ENCODE measurements at places on chromosomes 6 and 20. TPM values are rescaled to one million over a fixed set of nuclear protein-coding genes. Genes with fewer than 3 reads are reported as not detected.

DNA sequence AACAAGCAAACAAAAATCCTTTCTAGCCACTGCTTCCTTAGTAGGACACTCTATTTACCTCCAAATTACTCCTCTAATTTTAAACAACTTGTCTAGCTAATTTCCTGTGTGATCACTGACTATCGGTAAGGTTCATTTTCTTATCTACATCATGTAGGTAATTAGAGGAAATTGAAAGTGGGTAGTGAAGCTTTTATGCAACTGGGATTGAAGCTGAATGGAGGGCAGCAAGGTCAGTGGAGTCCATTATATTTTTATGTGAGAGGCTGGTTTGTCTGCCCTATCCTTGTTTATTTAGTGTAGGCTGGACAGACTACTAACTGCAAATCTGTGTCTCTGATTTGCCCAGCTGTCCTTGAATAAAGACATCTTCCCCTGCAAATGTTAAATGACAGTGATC lies 88.5 kb upstream of the SIM1 start:
- no peaks in the 10 kb centered on the region for H3K4me1 ChIP-seq
- no peaks in the 10 kb centered on the region for H3K27me3 ChIP-seq
- H3K4me3 ChIP-seq: no peak overlapping the region
- H3K27ac ChIP-seq: no peak overlapping the region

- H3K27ac ChIP-seq: no peak overlapping the region
- H3K36me3 ChIP-seq: no peaks in the 10 kb centered on the region
- no peak overlapping the region for H3K4me3 ChIP-seq
- H3K4me1 ChIP-seq: peaks cover 6% of the 10 kb centered on the region
- no peak for DNase-seq
Measured at GRCh38 chr6:108767418-108768165, 80.6 kb upstream of the ARMC2 start.

GRCh38 chr6:37068356-37069270 lies 63.2 kb downstream of the FGD2 start:
- H3K27me3 ChIP-seq: peaks cover 2% of the 10 kb centered on the region
- no peak overlapping the region for H3K4me3 ChIP-seq
- no peaks in the 10 kb centered on the region for H3K36me3 ChIP-seq
- peaks cover 40% of the 10 kb centered on the region for H3K4me1 ChIP-seq

- no peak for DNase-seq
- no peaks in the 10 kb centered on the region for H3K36me3 ChIP-seq
- no peak overlapping the region for H3K4me3 ChIP-seq
- no peaks in the 10 kb centered on the region for H3K4me1 ChIP-seq
Measured at GRCh38 chr20:48295445-48295903, 510.2 kb upstream of the SULF2 start.

- H3K4me3 ChIP-seq: no peak overlapping the region
- H3K27me3 ChIP-seq: peaks cover 3% of the 10 kb centered on the region
- DNase-seq: no peak
- no peaks in the 10 kb centered on the region for H3K4me1 ChIP-seq
Measured at GRCh38 chr6:154614101-154614500, 103.6 kb upstream of the CNKSR3 start.

GRCh38 chr20:22106308-22106938 lies 401.0 kb downstream of the PAX1 start:
- H3K36me3 ChIP-seq: no peaks in the 10 kb centered on the region
- no peaks in the 10 kb centered on the region for H3K27me3 ChIP-seq
- H3K4me1 ChIP-seq: no peaks in the 10 kb centered on the region
- DNase-seq: no peak
- no peak overlapping the region for H3K4me3 ChIP-seq

- H3K27me3 ChIP-seq: no peaks in the 10 kb centered on the region
- H3K4me3 ChIP-seq: no peak overlapping the region
- H3K27ac ChIP-seq: no peak overlapping the region
Measured at GRCh38 chr20:38198238-38198861, 33.3 kb upstream of the TGM2 start.

- peaks cover 6% of the 10 kb centered on the region for H3K36me3 ChIP-seq
- no peak overlapping the region for H3K27ac ChIP-seq
- H3K4me1 ChIP-seq: peaks cover 38% of the 10 kb centered on the region
- peak; percentile 49 for DNase-seq
Measured at GRCh38 chr20:49768204-49769047, 44.2 kb upstream of the SLC9A8 start.

DNA sequence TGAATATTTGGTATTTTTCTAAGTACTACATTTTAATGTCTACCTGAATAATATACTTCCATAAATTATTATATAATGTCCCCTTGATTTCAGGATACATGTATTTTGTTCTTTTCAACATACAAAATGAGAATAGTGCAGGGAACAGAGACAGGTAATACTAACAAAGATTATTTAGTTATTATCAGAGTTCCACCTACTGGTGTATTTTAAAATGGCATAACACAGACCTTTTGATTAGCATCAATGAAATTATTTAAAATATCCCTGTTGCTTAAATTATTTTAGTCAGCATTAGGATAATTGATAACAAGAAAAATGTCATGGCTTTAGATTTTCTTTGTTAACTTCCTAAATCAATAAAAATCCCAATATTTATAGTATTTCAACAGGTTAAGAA lies 184.0 kb downstream of the PRDM13 start:
- no peak overlapping the region for H3K27ac ChIP-seq
- no peak for DNase-seq
- no peaks in the 10 kb centered on the region for H3K36me3 ChIP-seq
- no peak overlapping the region for H3K4me3 ChIP-seq
- peaks cover 6% of the 10 kb centered on the region for H3K27me3 ChIP-seq
- no peaks in the 10 kb centered on the region for H3K4me1 ChIP-seq

DNA sequence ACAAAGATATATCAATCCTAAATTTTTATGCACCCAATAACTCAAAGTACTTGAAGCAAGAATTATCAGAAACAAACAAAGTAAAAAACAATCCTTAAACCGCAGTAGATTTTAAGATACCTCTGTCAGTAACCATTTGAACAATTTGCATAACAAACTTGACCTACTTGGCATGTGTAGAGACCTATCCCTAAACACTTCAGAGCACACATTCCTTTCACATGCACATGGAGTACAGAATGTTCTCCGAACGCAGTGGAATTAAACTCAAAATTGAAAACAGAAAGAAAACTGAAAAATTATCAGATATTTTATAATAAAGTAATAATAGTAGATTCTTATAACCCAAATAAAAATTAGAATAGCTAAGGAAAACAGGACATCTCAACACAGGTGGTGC lies 162.6 kb upstream of the THBS2 start:
- H3K27me3 ChIP-seq: no peaks in the 10 kb centered on the region
- H3K36me3 ChIP-seq: no peaks in the 10 kb centered on the region
- H3K27ac ChIP-seq: no peak overlapping the region
- no peaks in the 10 kb centered on the region for H3K4me1 ChIP-seq
- DNase-seq: no peak

DNA sequence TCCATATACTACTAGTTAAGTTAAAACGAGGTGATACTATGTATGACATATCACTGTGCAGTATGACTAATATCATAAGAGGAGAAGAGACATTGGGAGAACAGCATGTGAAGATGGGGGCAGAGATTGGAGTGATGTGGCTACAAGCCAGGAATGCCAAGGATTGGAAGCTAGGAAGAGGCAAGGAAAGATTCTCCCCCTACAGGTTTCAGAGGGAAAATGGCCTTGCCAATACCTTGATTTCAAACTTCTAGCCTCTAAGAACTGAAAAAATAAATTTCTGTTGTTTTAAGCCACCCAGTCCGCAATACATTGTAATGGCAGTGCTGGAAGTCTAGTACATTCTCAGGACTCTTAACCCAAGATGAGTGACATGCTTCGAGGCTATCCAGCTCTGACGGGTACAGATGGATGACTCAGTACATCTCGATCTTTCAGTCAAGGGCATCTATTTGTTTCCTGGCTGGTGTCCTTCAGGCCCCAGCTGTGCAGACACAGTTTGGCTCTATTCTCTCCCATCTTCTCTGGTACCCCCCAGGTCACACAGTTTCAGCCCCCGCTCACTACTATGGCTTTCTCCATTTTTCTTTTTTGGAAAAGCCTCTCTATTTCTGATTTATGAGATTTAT lies 55.5 kb upstream of the THEMIS start:
- peaks cover 22% of the 10 kb centered on the region for H3K4me1 ChIP-seq
- H3K36me3 ChIP-seq: peaks cover 8% of the 10 kb centered on the region
- no peak overlapping the region for H3K27ac ChIP-seq
- no peaks in the 10 kb centered on the region for H3K27me3 ChIP-seq
- no peak overlapping the region for H3K4me3 ChIP-seq

GRCh38 chr6:11609324-11610071 lies 71.9 kb downstream of the TMEM170B start:
- no peak for DNase-seq
- H3K27me3 ChIP-seq: peaks cover 5% of the 10 kb centered on the region
- no peak overlapping the region for H3K27ac ChIP-seq
- H3K4me1 ChIP-seq: no peaks in the 10 kb centered on the region
- no peaks in the 10 kb centered on the region for H3K36me3 ChIP-seq
- no peak overlapping the region for H3K4me3 ChIP-seq

DNA sequence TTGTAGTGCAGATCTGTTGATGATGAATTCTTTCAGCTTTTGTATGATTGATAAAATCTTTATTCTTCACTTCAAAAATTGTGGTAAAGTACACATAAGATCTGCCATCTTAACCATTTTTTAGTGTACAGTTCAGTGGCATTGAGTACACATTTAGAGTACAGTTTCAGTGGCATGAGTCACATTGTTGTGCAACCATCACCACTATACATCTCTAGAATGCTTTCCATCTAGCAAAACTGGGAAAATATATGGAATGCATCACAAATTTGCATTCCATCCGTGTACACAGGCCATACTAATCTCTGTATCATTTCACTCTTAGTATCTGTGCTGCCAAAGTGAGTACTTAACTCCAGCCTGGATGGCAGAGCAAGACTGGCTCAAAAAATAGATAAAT lies 28.7 kb downstream of the SIRPD start:
- H3K27me3 ChIP-seq: peaks cover 6% of the 10 kb centered on the region
- no peaks in the 10 kb centered on the region for H3K36me3 ChIP-seq
- no peak for DNase-seq
- no peak overlapping the region for H3K27ac ChIP-seq
- no peaks in the 10 kb centered on the region for H3K4me1 ChIP-seq

GRCh38 chr20:23832775-23833513 lies 6.4 kb upstream of the CST2 start:
- no peak overlapping the region for H3K4me3 ChIP-seq
- H3K4me1 ChIP-seq: no peaks in the 10 kb centered on the region
- no peaks in the 10 kb centered on the region for H3K27me3 ChIP-seq
- no peaks in the 10 kb centered on the region for H3K36me3 ChIP-seq

DNA sequence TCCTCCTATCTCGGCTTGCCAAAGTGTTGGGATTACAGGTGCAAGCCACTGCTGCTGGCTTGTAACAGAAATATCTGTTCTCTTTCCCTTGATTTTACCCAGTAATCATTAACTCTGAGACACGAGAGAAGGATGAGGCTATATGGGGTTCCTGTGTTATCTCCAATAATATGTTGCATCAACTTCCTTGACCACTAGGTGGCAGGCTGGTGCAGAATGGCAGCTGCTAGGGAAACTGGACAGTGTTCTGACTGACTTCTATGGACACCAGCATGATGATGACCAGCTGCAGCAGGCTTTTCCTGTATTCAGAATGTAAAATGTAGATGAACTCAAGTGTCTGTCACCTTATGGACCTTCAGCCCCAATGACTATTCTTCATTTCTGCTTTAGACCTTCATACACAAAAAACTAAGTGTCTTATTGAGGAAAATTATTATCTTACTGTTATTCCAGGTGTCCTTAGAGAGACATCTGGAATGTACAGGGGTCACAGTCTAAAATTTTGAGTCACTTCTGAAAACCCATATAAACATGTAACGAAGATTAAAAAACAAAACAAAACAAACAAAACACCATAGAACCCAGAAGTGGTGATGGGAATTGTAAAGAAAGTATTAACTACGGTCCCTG lies 20.4 kb upstream of the CD109 start:
- no peaks in the 10 kb centered on the region for H3K36me3 ChIP-seq
- no peak overlapping the region for H3K27ac ChIP-seq
- H3K4me1 ChIP-seq: peaks cover 6% of the 10 kb centered on the region

DNA sequence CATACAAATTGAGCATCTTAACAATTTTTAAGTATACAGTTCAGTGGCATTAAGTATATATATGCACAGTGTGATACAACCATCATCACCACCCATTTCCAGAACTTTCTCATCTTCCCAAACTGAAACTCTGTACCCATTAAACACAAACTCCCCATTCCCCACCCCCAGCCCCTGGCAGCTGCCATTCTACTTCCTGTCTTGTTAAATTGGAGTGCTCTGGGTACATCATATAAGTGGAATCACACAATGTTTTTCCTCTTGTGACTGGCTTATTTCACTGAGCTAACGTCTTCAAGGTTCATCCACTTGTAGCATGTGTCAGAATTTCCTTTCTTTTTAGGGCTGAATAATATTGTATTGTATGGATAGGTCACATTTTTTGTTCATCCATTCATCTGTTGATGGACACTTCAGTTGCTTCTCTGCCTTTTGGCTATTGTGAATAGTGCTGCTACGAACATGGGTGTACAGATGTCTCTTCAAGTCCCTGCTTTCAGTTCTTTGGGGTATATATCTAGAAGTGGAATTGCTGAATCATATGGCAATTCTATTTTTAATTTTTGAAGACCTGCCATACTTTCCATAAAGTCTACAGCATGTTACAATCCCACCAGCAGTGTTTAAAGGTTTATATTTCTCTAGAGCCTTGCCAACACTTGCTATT lies 19.6 kb upstream of the RREB1 start:
- peaks cover 27% of the 10 kb centered on the region for H3K4me1 ChIP-seq
- no peak for DNase-seq
- no peak overlapping the region for H3K4me3 ChIP-seq
- H3K36me3 ChIP-seq: no peaks in the 10 kb centered on the region
- no peak overlapping the region for H3K27ac ChIP-seq

GRCh38 chr6:87045521-87046075 lies 49.3 kb downstream of the CGA start:
- no peak overlapping the region for H3K27ac ChIP-seq
- H3K27me3 ChIP-seq: no peaks in the 10 kb centered on the region
- H3K36me3 ChIP-seq: no peaks in the 10 kb centered on the region
- no peaks in the 10 kb centered on the region for H3K4me1 ChIP-seq

GRCh38 chr6:140711019-140711613 lies 1336.7 kb upstream of the CITED2 start:
- no peak overlapping the region for H3K27ac ChIP-seq
- H3K4me1 ChIP-seq: no peaks in the 10 kb centered on the region
- no peaks in the 10 kb centered on the region for H3K27me3 ChIP-seq
- DNase-seq: no peak
- H3K4me3 ChIP-seq: no peak overlapping the region
- H3K36me3 ChIP-seq: no peaks in the 10 kb centered on the region

The BEND6 gene
- total RNA-seq: not detected

The CBLN4 gene
- total RNA-seq: not detected

The SLC44A4 gene
- total RNA-seq: 0.12 TPM

The TRIM31 gene
- not detected for total RNA-seq

The POLR3F gene
- 13.4 TPM for total RNA-seq

The IL17F gene
- total RNA-seq: not detected

The SLC24A3 gene
- total RNA-seq: not detected

The FAM83C gene
- not detected for total RNA-seq

The C6orf47 gene
- total RNA-seq: 18.1 TPM
